ENCODE measurements at places on chromosomes 3 and 15.

- peak; percentile 77 for DNase-seq
Measured at GRCh38 chr15:77959432-77959879, 118.1 kb downstream of the TBC1D2B start.

- no peak for DNase-seq
Measured at GRCh38 chr3:180408654-180409053, 193.3 kb upstream of the TTC14 start.

- DNase-seq, result no peak
Measured at GRCh38 chr3:12423918-12424630, 60.2 kb upstream of the TSEN2 start.

DNA sequence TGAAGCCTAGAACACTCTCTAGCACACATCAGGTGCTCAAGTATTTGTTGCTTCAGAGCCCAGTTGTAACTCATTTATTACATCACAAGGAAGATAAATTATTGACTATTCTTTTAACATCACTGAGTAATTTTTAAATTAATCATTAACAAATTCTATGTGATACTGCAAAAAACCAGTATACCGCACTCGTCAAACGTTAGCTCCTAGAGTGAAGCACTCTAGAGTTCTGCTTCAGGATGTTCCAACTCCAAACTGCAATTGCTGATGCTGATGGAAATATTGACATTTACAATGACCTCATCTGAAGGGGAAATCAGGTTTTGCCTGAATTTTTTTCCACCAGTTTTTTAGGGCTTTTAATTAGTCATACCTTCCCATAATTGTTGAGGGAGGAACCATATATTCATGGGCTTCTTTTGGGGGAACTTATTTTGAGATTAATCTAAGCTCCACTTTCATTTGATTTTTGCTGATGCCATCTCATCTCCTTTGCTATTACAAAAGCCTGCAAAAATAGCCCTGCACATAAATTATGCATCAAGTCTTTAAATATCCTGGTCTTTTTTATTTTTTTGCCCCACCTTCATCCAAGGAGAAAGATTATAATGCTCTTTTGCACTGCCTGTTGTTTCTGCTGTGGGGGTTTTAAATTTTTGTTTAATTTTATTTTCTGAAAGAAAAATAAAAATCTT, 123.0 kb upstream of the STAC start:
- no peak for DNase-seq

GRCh38 chr3:173584838-173585831, 187.6 kb downstream of the NLGN1 start:
- DNase-seq, result no peak

- no peak for DNase-seq
Measured at GRCh38 chr3:161347726-161348125, 23.6 kb downstream of the SPTSSB start.

DNA sequence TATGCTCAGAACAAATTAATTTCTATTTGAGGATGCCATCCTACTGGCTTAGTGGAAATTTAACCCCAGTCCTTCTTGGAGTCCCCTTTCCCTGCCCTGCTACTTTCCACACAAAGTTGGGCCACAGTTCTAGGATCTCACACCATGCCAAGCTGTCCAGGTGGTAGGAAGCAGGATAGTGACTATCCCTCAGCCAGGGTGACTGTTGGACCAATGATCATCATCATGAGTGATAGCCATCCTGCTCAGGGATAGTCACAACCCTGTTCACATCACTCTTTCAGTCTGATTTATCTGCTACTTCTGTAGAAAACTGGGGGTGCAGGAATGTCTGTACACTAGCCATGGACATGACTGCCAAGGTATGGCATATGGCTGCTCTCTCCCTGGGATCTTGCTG, 12.8 kb downstream of the HRG start:
- DNase-seq, result no peak
